ENCODE measurements at places on chromosomes 6 and 20. TPM values are rescaled to one million over a fixed set of nuclear protein-coding genes. Genes with fewer than 3 reads are reported as not detected.
A peak's percentile ranks its signal among the peaks of the same experiment; 100 is the strongest.

- no peak for DNase-seq
Observed at GRCh38 chr6:10141746-10142443, 273.0 kb downstream of the TFAP2A start.

DNA sequence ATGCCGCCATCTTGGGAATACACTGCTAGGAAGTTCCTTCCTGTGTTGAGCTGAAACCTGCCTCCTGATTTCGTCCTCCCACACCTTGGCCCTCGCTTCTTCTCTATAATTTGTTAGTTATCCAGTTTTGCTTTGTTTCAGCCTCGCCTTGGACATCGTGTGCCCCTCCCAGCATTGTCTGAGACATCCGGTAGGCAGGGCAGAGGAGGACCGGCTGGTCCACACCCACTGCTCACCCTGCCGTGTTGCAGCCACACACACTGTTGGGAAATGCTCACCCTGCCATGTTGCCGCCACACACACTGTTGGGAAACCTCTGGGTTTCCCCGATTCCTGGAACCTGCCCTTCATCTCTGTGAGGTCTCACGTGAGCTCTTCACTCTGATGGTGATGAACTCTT lies 105.1 kb downstream of the CDH4 start:
- no peak for DNase-seq

- DNase-seq, result peak; percentile 33
Observed at GRCh38 chr6:45677381-45678284, 299.9 kb upstream of the SUPT3H start.

GRCh38 chr6:106974999-106975737 lies 639 bp upstream of the CD24 start:
- no peak for DNase-seq

DNA sequence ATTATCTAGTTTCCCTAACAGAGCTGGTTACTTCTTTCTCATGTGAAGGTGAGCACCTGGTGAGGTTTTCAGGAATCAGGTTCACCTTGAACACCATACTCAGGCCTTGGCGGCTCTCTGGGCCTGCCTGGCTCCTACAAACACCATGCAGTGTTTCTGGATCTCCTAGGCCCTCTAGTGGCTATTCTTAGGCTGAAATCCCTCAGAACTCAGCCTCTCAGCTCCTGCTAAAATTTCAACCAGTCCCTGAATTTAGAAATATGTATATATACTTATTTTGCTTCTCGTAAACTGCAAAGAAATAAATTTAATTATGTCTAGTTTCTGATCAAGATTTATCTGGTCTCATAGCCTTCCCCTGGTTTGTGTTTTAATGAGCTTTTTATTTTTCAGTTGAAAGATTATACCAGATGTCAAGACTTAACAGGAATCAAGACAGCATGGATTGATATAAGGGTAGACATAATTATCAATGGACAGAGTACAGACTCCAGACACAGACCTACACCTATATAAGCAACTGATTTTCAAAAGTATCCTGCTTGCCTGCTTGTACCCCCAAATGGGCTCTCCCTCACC lies 55.9 kb downstream of the ANKEF1 start:
- peak; percentile 40 for DNase-seq

GRCh38 chr6:108942556-108943492 lies 94.6 kb downstream of the ARMC2 start:
- DNase-seq, result no peak

- DNase-seq, result no peak
Observed at GRCh38 chr6:166848979-166849748, 107.2 kb downstream of the RNASET2 start.

GRCh38 chr20:20366551-20366875 lies 1.4 kb upstream of the INSM1 start:
- no peak for DNase-seq

DNA sequence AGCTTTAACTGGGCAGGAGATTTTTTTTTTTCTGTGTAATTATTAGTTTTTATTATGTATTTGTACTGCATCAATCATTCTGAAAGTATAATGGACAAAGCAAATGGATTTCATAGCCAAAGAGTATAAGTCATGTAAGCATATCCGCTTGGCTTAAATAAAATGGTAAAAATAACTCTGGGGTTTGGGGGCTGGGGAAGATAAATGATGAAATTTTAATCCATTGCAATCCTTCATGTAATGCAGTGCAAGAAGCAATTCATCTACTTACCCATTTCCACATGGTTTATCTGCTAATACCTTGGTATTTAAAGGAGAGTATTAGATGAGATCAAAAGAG lies 781.4 kb downstream of the QKI start:
- DNase-seq, result no peak

Gene NOTCH4
- total RNA-seq, result 10.4 TPM

GRCh38 chr6:124294574-124295200 lies 491.0 kb downstream of the NKAIN2 start:
- no peak for DNase-seq

Gene TRAPPC3L
- total RNA-seq, result not detected

Data from lower leg skin (tissue), 4 donors.